ENCODE measurements at places on chromosomes 13 and 19.

GRCh38 chr13:84896128-84896527, 903.1 kb downstream of the SLITRK6 start:
- no peak for DNase-seq

GRCh38 chr19:604355-604754, 14.7 kb downstream of the HCN2 start:
- DNase-seq: no peak

DNA sequence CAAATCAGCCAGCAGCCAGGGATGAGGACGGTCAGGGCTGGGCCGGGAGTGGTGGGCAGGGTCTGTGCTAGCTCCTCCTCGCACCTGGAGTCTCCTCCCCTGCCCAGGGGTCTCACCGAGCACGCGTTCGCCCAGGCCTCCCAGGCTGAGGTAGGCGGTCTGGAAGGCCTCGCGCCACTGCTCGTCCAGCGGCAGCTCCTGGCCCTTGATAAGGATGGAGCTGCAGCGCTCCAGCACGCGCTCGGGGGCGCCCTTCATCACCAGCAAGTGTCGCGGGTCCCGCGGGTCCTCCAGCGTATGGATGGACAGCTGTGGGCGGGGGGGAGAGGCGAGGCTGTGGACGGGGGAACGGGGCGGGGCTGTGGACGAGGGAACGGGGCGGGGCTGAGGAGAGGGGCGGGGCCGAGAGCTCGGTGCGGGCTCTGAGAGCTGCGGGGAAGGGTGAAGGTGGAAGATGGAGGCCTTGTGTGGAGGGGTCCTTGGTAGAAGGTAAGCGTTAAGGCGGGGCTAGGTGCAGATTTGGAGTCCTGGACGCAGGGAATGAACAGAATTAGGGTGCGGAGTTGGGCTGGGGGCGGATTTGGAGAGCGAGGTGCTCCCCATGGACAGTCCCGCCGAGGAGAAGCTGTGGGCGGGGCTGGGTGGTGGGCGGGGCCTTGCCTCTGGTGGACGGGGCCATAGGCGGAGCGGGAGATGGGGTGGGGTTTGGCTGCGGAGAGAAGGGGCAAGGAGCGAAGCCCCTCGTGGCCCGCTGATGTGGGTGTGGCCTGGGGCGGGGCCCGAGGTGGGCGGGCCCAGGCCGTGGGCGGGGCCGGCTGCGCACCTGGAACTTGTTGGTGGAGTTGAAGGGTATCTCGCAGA, 5.7 kb downstream of the ATP4A start:
- peak; percentile 26 for DNase-seq

DNA sequence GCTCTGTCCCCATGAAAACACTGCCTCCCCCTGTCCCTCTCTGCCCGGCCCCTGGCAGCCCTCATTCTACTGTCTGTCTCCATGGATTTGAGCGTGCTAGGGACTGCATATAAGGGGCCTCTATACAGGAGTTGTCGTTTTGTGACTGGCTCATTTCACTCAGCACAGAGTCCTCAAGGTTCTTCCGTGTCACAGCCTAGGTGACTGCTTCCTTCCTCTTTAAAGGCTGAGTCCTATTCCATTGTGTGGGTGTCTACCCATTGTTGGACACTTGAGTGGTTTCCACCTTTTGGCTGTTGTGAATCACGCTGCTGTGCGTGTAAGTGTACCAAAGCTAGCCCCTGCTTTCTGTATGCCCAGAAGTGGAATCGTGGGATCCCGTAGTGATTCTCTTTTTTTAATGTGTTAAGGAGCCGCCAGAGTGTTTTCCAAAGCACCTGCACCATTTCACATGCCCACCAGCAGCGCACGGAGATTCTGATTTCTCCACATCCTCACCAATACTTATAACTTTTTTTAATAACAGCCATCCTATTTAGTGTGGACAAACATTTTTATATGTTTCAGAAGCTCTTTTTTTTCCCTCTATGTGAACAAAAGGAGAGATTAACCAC, 116.7 kb downstream of the COL4A2 start:
- DNase-seq: no peak

DNA sequence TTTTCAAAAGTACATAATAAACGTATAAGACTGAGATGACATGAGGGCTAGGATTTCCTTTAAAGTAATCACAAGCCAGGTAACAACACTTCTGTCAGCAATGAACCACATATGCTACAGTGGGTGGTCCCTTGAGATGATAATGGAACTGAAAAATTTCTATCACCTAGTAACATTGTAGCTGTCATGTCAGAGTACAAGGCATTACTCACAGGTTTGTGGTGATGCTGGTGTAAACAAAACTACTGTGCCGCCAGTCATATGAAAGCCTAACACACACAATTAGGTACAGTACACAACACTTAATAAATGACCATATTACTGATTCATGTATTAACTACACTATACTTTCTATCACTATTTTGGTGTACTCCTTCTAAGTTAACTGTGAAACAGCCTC, 36.8 kb downstream of the MIPEP start:
- DNase-seq: no peak

- DNase-seq: no peak
Measured at GRCh38 chr19:2550431-2551171, 74.7 kb downstream of the GADD45B start.

DNA sequence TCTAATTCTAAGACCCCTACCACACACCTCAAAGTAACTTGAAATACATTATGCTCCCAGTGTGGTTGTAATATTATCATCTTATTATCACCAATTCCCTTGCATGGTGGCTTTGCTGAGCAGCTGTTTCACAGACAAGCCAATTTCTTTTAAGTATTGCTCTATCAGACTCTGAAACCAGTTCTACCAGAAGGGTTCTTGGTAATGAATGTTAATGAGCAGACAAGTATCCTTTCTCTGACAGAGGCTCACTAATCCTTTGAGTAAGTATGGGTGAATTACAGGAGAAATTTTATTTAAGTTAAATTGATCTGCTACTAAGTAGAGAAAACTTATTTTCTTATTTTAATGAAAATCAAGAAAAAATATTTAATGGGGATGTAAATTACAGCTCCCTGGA, 326.0 kb downstream of the GPC6 start:
- DNase-seq: no peak

DNA sequence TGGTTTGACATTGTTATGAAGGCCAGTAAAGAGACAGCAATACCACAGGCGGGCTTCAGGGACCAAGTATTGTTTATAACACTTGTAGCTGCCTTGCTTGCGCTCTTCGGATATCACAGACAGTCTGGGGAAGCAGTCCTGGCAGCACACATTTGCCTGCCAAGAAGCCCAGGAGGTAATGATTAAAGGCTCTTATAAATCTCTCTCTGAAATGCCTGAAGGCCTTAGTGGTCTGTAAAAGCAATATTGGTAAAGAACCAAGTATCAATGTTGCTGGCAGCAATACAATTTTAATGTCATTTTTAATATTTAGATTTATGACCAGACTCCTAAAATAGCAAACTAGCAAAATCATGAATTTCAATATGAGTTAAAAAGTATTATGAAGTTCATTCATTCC, 1312.4 kb downstream of the PCDH9 start:
- no peak for DNase-seq

DNA sequence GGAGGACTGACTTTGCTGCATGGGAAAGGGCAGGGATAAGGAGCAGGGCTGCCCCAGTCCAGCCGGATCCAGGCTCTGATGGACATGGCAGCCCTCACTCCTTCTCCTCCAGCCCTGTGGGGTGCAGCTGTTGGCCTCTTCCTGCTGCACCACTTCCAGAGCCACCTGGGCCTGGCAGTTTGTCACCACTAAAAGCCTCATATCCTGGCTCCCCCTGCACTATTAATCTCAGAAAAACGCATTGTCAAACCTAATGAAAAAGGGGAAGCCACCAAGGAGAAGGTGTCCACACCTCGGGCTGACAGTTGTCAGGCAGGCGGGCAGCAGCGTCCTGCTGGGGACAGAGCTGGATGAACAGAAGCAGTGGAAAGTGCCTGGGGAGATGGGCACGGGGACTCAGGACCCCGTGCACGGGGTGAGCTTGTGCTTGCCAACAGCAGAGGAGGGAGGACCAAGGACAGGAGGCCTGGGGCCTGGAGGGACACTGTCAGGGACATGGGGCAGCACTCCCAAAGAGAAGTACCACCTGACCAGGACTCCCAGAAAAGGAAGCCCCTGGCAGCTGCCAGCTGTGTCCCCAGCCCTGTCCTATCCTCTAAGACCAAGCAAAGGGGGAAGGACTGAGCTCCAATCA, 151.1 kb upstream of the TSHZ3 start:
- no peak for DNase-seq

- DNase-seq: no peak
Measured at GRCh38 chr19:21698215-21698614, 69.2 kb downstream of the ZNF100 start.

- DNase-seq: no peak
Measured at GRCh38 chr13:78103936-78104335, 185.3 kb upstream of the EDNRB start.

GRCh38 chr13:67277581-67277980, 47.4 kb upstream of the PCDH9 start:
- no peak for DNase-seq

DNA sequence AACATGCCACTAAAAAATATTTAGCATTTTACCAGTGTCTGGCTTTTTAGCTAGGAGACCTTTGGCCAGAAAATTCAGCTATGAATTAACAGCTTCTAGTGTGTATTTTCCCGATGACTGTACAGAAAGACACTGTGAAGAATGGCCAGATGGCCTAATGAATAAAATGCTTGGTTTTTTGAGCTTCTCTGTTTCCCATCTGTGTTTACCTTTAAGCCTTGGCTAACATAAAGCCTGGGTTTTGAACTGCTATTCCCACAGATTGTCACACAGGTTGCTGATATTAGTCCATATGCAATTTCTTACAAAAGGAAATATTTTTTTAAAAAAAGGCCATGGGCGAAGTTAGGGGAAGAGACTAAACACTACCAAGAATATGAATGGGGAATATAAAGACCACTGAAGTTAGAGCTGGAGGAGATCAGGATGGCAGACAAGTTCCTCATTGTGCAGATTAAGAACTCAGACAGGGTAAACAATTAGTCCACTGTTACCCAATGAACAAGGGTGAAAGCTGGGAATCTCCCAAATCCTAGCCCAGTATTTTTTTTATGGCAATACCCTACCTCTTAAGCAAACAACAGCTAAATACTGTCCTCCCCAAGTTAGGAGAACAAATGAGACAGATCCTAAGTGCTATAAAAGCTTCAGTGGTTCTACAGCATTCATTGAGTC, 95.1 kb downstream of the DCT start:
- no peak for DNase-seq

DNA sequence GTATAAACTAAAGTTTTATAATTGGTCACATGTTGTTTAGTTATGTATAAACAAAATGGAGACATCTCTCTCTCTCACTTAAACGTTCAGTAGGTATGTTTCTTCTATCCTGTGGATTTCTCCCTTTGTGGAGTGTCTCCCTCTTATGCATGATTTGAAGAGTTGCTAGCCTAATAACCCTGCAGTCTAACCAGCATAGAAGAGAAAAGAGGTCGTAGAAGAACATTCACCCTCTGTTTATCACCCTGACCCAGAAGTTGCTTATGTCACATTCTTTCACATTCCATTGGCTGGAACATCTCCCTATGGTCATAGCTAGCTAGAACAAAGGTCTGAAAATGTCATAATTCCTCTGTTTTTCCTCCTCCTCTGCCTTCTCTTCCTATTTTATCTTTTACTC, 176.8 kb upstream of the PCDH20 start:
- no peak for DNase-seq

DNA sequence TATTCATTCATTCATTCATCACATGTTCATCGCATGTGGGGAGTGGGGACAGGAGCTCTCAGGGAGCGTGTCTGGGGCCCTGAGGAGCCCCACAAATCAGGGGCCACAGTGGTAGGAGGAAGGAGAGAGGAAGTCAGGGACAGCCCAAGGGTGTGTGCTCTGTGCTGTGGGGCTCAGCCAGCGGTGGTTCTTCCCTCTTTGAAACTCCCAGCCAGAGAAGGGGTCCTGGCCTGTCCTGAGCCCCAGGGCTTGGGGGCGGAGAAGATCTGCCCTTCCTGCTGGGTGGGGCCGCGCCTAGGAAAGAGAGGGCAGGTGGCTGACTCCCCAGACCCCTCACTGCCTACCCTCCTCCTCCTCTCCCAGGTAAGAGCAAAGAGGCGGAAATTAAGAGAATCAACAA, 14.6 kb downstream of the AP2A1 start:
- no peak for DNase-seq

DNA sequence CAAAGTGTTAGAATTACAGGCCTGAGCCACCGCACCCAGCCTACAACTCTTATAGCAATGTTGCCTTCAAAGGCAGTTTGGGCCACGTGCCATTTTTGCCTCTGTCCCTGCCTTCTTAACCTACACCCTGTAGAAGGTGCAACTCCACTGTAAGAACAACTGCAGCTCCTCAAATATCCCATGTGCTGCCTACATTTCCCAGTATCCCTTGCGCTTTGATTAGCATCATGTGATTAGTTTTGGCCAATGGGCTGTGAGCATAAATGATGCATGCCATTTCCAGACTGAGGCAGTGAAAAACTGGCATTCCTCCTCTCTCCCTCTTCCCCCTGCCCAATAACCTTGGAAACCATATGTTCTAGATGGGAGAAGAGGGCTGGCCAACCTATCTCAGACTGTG, 75.2 kb upstream of the MRI1 start:
- no peak for DNase-seq

GRCh38 chr19:4474514-4475022, 2.5 kb downstream of the HDGFL2 start:
- no peak for DNase-seq

GRCh38 chr19:17721821-17722220, 2.5 kb downstream of the MAP1S start:
- DNase-seq: no peak

DNA sequence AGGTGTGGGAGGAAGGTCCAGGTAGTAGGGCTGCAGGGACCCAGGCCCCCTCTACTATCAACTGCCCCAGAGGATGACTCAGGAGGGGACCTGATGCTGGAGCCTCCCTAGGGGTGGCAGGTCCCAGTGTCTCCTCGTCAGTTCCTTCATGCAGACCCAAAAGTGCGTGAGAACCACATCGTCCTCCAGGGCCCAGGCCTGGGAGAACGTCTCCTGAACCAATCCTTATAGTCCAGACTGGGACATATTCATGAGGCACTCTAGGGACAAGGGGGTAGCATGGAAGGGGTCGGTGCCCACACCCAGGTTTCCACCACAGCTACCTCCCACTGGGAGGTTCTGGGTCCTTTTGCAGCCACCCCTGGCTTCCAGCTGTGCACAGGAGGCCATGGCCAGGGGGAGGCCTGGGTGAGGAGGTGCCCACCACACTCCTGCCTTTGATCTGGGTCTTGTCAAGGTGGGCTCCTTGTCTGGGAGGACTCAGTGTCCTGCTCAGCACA, 38.0 kb upstream of the TPM4 start:
- no peak for DNase-seq

- DNase-seq: no peak
Measured at GRCh38 chr13:66556306-66556705, 673.8 kb downstream of the PCDH9 start.

GRCh38 chr13:27137759-27138158, 33.9 kb downstream of the USP12 start:
- DNase-seq: no peak
